Urothelium cell line (cell line): ENCODE measurements at places on chromosomes 13 and 19.
A peak's percentile ranks its signal among the peaks of the same experiment; 100 is the strongest.

DNA sequence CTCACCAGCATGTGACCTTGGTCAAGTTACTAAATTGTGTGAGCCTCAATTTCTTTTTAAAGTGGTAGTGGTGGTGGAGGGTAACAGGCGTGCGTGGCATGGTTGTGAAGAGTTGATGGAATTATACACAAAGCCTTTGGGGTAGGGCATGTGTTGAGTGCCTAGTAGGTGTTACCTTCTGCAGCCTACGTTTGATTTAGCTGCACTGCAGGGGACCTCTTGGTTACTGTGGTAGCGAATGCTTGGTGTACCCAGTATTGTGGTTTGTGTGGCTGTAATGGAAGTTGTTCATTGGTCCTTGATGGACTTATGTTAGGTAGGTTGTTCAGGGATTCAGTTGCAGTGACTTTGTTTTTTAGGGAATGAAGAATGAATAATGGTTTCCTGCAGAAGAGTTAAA, 24.6 kb downstream of the PRAM1 start:
- DNase-seq, result no peak

DNA sequence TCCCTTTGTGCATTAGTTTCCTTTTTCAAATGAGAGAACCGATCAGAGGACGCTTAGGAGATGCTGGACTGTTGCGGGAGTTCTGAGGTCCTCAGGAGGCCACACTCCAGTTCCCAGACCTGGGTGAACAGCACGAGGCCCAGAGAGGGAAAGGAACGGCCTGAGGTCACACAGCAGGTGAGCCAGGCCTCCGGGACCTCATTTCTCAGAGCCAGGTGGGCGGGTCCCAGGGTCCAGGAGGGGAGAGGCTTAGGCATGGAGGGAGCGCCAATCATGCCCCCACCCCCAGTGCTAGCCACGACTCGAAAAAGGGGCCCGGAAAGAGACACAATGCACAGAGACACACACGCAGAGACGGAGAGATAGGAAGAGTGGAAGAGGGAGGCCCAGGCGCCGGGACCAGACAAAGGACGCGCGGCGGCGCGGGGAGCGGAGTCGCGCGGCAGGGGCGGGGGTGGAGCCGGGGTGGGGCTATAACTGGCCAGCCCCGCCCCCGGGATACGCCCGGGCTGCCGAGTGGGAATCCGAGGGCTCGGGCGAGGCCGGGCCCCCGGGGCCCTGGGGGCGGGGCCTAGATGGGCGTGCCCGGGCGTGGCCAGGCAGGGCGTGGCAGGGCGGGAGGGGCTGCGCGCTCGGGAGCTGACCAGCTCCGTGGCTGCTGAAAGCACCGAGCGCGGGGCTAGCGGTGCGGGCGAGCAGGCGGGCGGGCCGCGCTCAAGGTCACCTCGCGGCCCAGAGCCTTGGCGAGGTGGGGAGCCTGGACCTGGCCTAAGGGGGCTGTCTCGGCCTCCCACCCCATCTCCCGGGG, 1.6 kb downstream of the ELAVL3 start:
- no peak for DNase-seq

DNA sequence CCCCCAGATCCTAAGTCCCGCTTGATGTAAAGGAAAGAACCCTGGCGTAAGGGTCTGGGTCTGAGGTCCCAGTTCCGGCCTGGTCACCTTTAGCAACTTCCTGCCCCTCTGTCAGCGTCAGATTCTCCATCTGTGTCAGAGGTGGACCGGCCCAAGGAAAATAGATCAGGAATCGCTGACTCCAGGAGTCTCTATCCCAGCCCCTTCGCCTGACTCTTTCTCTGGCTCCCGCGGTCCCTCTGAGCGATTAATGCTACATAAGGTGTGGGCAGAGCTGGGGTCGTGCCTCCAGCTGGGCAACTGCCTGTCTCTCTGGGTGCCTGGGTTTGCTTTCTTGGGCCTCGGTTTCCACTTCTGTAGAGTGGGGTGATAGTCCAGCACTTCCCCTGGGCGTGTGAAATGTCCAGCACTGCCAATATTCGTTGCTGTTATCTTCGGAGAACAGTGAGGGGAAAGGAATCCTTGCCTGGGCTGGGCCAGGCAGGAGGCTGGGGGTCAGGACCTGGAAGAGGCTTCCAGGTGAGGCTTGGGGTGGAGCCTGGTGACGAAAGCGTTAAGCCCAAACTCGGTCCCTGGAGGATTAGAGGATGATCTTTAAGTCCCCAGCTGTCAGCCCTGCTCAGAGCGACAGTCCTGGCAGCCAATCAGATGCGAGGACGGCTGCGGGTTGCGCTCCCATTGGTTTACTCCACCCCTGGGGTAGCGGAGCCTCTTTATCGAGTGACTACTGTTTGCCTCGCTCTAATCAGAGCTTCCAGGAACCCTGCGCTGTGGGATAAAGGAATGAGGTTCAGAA, 767 bp downstream of the ABCA7 start:
- peak; percentile 94 for DNase-seq

GRCh38 chr19:39195755-39196154, 1.0 kb upstream of the NCCRP1 start:
- no peak for DNase-seq

- DNase-seq, result no peak
Observed at GRCh38 chr19:38015216-38015615, 108.2 kb downstream of the SIPA1L3 start.

- DNase-seq, result peak; percentile 93
Observed at GRCh38 chr19:35248310-35249145, at the start of gene LSR. TSS of gene LSR (plus strand) at chr19:35249002. CDS start at chr19:35249023, 21 bp downstream.

GRCh38 chr13:72180253-72180952, 313.4 kb upstream of the DACH1 start:
- DNase-seq, result no peak

GRCh38 chr13:67052550-67053490, 177.3 kb downstream of the PCDH9 start:
- DNase-seq, result no peak

- DNase-seq, result peak; percentile 50
Observed at GRCh38 chr19:850221-850978, 1.7 kb upstream of the ELANE start.

GRCh38 chr13:40812102-40812501, 22.7 kb downstream of the SLC25A15 start:
- DNase-seq, result no peak

GRCh38 chr19:38735257-38735686, 9.0 kb downstream of the CAPN12 start:
- DNase-seq, result no peak

- no peak for DNase-seq
Observed at GRCh38 chr13:38264363-38265131, 85.1 kb upstream of the UFM1 start.

DNA sequence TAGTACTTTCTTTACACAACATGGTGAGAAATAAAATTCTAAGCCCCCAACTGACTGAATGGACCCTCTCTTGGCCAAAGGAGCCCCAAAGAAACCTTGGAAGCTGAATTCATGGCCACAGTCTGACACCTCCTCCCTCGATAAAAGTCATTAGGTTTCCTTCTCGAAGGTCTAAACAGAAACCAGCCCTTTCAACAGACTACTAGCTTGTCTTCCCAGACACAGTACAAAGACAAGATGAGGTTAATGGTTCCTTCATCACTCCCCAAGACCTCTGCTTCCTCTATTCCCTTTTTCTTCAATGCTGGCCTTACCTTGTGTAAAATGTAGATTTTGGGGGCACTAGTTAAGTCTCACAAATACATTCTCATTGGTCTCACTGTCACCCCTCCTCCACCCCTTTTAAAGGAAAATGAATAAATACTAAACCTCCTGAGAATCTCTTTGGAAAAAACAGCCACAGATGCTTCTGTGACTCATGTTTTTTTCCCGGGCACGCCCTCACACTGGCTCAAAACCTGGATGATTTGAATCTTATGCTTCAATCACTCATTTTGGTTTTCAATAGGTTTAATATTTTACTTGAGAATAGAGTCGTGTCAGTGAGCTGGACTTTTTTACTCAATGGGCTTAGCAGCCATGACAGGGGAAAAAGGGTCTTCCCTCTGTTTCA, 65.8 kb upstream of the MED4 start:
- DNase-seq, result no peak

DNA sequence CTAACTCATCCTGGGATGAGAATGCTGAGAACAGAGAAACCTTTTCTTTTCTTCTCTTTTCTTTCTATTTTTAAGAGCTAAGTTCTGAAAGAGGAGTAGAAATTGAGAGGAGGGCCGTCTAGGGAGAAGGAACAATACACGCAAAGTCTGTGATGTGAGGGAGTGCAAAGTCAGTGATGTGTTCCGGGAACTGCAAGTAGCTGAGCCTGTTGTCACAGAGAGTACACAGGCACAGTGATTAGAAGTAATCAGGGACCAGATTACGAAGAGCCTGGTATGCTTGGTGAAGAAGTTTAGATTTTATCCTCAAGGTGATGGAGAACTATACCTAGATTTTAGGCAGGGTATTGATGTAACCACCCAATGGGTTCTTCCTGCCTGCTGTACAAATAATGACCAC, 32.0 kb upstream of the CXCL17 start:
- DNase-seq, result no peak

DNA sequence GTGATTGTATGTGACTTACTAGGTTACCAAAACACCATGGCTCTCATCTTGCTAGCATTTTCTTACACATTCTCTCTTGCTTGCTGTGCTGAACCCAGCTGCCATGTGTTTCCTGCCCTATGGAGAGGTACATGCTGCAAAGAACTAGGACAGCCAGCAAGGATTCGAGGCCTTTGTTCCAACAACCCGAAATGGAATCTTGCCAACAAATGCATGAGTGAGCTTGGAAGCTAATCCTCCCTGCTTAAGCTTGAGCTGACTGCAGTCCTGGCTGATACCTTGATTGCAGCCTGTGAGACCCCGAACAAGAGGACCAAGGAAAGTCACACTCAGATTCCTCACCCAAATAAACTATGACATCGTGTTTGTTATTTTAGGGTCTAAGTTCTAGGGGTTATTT, 651.2 kb downstream of the SLITRK6 start:
- DNase-seq, result no peak

DNA sequence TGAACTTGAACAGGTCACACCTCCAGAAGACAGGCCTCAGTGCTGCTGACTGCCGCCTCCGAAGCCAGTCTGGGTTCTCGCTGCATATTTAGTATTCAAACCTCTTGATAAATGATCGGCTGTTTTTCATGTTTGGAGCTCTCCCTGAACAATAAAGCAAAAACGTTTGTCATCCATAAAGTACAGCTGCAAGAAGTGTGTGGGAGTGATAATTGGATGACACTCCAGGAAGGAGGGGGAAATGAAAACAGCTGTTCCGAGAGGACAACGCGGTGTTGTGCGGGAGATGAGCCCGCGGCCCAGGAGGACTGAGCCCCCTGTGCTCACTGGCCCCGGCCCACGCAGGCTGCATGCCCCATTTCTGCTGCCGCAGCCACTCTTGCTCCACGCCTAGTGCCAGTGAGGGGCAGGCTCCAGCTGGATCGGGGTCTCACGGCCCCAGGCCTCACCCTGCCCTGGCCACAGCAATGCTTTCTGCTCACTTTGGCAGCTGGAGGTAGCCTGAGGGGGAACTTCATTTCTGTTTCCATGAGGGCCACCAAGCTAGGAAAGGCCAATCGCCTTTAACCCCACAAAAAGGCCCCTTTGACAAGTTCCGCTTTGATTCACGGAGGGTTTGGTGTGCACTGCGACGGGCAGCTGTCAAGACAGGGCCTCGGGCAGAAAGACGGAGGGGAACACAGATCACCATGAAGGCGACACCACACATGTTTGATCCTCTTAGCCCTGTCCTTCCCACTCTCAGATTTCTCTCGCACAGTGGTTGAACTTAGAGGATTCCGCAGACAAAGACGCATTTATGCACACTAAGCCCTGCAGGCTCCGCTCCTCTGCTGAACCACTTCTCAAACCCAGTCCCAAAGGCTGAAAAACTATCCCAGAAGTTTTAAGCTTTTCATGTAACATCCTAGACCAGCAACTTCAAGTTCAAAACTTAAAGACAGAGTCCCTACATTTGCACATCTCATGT, 537.6 kb downstream of the EFNB2 start:
- no peak for DNase-seq

DNA sequence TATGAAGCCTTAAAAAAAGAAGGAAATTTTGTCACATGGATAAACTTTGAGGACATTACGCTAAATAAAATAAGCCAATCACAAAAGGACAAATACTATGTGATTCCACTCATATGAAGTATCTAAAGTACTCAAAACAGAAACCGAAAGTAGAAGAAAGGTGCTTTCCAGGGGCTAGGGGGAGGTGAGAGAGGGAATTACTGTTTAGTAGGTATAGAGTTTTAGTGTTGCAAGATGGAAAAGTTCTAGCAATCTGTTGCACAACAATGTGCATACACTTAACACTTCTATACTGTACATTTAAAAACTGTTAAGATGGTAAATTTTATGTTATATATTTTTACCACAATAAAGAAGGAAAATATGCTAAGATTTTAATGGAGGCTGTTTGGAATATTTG, 83.0 kb downstream of the POLR1D start:
- no peak for DNase-seq

- DNase-seq, result no peak
Observed at GRCh38 chr13:37984357-37984756, 114.8 kb upstream of the TRPC4 start.

DNA sequence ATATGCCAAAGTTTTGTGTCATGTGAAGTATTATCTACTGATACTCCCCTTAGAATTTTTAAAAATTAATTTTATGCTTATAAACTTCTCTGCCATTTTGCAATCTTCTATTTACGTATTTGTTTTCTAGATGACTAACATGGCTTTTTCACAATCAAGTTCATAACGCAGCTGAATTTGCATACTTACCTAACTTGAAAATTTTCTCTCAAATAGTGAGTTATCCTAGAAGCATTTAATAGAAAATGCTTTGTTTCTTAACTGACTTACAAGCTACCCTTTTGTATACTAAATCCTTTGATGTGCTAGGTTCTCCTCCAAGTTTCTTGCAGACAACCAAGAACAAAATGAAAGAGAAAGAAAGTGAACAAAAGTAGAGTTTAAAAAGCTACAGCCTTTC, 683.5 kb downstream of the LIG4 start:
- no peak for DNase-seq

- no peak for DNase-seq
Observed at GRCh38 chr19:55525289-55526101, 11.4 kb downstream of the SBK2 start.

- DNase-seq, result peak; percentile 54
Observed at GRCh38 chr19:55549500-55550320, 4.4 kb upstream of the SBK3 start.

GRCh38 chr13:31890946-31891345, 140.6 kb upstream of the FRY start:
- DNase-seq, result no peak

DNA sequence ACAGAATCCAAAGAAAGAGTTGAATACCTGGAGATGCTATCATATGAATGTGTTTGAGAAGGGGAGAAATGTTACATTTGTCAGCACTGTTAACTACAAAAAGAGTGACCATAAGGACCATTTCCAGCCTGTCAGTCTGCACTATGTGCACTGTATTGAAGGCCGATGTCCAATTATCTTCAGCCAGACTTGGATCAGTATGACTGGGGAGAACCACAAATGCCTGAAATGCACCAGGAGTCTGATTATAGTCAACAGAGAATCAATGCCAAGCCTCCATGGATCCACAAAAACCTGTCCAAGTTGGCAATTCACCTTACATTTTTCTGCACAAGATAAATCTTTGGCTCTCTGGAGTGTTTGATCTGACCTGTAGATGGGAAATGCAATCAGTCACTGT, 697.5 kb upstream of the SGCG start:
- DNase-seq, result no peak
